ENCODE measurements at places on chromosomes 2 and 18.

- no peak for DNase-seq
Measured at GRCh38 chr2:143431316-143431715, 302.1 kb downstream of the ARHGAP15 start.

GRCh38 chr18:74630804-74631203 lies 33.1 kb downstream of the ZNF407 start:
- no peak for DNase-seq

- no peak for DNase-seq
Measured at GRCh38 chr2:157336137-157337010, 10.8 kb upstream of the ERMN start.

DNA sequence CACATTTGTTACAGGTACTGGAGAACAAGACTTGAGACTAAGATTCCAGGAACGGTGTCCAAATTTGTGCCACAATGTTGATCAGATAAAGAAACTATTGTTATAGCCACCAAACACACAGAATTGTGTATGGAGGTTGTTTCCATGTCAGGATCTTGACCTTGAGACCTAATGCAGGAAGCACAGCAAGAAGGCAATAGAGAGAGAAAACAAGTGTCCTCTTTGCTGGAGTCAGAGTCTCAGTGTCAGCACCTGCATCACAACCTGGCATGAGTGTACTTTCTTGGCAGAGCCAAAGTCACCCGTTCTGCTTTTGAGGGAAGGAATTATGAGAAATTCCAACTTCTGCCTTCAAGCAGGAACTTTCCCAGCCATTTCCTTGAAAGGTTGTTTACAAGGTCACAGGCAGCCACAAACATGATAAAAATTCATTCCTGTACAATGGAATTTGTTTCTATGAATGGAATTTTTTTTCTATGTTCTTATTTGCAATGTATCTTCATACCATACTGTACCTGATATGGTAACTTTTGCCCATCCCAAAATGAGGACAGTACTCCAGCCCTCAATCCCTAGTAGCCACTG lies 118.4 kb downstream of the PKP4 start:
- no peak for DNase-seq

GRCh38 chr2:38098421-38099098 lies 22.6 kb upstream of the CYP1B1 start:
- DNase-seq = no peak

GRCh38 chr2:171407676-171408044 lies 26.1 kb downstream of the METTL8 start:
- no peak for DNase-seq

Data from activated naive CD4-positive, alpha-beta T cell treated with anti-CD3 and anti-CD28 coated beads, Interleukin-2, amount 50 U/mL, for 72 hours (primary cell).